ENCODE measurements at places on chromosomes 12 and 14.

DNA sequence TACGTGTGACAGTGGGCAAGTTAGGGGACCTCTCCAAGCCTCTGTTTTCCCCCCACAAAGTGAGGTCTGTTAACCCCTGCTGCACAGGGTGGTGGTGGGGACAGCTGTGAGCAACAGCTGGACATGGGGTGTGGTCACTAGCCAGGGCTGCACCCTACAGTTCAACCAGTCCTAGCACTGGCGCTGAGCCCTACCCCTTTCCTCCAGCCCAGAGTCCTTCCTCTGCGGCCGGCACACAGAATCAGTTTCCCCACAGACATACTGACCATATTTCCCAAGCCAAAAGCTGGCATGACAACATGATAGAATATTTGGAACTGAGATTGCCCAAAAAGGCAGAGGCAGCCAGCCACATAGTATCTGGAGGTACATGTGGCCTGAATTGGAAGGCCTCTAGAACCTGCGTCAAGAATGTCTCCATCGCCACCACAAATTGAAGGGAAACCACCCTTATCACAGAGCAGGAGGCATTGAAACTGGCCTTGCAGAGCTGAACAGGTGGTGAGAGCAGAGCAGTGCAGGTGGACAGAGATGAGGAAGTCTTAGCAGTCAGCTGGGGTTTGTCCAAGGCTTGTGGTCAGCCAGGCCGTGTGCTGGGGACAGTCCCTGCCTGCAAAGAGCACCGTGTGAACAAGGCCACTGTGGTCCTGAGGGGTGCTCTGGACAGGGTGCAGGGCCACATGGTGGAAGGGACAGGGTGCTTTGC lies 21.2 kb downstream of the DEGS2 start:
- DNase-seq, result no peak

DNA sequence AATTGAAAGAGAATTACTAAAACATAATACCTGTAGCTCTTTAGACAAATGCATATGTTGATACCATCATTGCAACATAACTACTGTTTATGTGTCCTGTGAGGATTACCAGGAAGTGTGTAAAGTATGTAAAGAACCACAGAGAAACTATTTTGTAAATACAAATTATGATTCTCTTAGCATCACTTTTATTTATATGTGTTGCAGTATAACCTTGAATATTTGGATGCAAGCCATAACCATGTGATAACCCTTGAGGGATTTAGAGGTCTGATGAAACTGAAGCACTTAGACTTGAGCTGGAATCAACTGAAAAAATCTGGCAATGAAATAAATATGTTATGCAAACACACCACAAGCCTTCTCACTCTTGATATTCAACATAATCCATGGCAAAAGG lies 77.5 kb downstream of the LRRC9 start:
- DNase-seq, result no peak

DNA sequence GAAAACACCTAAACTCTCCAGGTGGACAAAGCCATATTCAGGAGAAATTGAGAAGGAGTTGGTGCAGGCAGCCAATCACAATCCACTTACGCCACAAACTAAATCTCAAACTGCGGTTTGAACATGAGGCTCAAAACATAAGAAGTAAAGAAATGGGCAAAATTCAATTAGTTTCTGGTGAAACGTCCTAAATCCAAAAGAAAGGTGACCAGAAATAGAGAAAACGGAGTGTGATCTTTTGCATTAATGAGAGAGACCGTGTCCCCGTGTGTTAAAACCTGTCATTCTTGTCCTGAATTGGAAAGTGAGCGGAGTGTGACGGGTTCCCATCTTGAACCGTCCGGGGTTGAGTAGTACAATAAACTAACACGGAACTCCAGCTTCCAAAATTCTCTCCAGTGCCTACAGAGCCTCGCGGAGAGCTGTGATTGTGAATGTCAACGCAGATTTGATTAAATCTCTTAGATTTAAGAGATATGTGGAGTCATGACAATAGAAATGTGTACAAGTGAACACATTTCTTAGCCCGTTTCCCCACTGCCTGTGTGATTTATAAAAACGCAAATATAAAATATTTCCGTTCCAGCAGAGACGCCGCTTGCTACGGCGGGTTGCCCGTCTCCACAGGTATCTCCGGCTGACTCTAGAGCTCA lies 595 bp upstream of the METAP2 start:
- DNase-seq, result peak; percentile 57

GRCh38 chr12:49279706-49280159 lies 14.9 kb downstream of the TUBA1C start:
- DNase-seq, result no peak

- no peak for DNase-seq
Observed at GRCh38 chr14:53542732-53543131, 389.6 kb upstream of the DDHD1 start.

GRCh38 chr14:69274321-69274720 lies 14.4 kb downstream of the GALNT16 start:
- DNase-seq, result no peak

- DNase-seq, result no peak
Observed at GRCh38 chr12:16166563-16167470, 110.7 kb downstream of the SLC15A5 start.

- DNase-seq, result no peak
Observed at GRCh38 chr12:78340406-78340805, 509.7 kb downstream of the NAV3 start.

- DNase-seq, result no peak
Observed at GRCh38 chr12:116050275-116050674, 227.2 kb downstream of the MED13L start.

Data from putamen (tissue), 1 donor.